ENCODE measurements at places on chromosomes 6 and 20.

- DNase-seq = no peak
These were observed 71.8 kb upstream of the TIAM2 start for GRCh38 chr6:154923199-154923869.

DNA sequence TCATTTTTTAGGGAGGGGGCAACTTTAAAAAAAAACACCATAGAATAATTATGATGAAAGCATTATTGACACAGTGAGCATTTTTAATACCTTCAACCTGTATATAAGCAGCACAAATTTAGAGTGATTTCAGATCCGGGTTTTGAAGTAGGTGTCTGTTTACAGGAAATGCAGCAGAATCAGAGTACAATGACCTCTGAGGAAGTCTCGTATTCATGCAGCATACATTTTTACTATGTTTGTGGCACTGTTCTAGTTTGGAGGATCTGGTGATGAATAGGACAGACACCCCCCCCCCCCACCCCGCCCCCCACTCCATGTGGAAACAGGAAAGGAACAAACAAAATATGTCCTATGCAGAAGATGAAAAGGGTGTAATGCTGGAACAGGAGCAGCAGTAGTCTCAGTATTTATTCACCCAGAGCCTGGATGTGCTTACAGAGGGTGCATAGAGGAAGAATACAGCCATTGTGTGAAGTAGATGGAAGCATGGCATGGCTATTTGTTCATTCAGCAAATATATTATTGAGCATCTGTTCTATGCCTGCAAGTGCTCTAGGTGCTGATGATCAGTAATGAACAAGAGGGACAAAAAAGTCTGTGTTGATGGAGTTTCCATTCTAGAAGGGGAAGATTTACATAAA is 19.7 kb downstream of the VAPB start:
- no peak for DNase-seq

DNA sequence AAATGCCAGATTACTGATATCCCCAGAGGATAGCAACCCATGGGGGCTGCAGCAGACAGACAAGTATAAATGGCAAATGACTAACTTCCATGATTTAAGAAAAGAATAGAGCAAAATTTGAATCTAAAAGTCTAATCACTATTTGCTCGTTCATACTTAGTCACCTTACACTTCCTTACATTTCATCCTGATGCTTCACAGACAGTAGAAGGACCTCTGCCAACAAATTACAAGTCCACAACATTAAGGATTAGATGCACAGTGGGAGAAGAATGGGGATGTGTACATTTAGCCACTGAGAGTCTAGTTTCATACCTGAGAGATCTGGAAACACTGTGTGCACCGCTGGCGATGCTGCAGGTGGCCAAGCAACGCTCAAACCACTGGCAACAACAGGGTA is 72.4 kb downstream of the FYN start:
- no peak for DNase-seq

DNA sequence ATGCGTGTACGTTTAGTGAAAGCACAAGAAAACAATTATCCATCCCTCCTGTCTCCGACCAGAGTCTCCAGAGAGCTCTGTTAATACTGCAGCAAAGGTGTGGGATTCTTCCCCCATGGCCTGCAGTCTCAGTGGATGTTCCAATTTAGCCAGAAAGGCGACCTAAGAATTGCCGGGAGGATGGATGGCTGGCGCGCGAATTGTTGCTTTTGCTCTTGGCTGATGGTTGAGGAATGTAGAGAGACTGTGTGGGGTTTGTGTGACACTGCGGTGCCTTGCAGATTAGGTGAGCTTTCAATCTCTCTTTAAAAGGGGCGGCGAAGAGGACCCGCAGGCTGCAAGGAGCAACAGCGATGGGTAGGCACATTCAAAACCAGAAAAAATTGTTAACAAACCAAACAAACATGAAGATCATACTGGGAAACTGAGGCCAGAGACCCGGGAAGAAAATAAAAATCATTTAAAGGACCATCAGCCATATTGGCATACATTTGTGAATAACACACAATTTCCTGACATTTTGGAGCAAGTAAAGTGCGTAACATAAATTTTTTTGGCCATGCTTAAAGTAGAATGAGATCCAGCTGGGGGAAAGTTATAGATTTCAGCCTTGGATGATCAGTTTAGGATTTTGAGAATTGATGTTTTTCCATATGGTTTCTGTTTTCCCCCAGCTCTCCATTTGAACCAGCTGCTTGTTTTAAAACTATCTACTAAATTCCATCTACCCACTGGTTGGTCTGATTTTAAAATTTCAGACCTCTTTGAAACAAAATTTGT is 46.3 kb downstream of the GNAS start:
- no peak for DNase-seq

DNA sequence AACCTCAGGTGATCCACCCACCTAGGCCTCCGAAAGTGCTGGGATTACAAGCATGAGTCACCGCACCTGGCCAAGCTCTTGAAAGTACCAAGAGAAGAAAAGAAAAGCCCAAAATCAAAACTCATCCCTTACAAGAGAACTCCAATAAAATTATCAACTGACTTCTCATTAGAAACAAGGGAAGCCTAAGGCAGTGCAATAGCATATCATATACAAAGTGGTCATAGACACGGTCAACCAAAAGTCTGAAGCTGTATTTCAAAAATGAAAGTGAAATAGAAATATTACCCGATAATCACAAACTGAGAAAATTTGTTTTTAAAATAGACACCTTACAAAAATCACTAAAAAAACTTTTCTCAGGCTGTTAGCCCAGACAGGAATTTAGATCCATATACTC is 1321.1 kb upstream of the GJE1 start:
- peak; percentile 51 for DNase-seq

DNA sequence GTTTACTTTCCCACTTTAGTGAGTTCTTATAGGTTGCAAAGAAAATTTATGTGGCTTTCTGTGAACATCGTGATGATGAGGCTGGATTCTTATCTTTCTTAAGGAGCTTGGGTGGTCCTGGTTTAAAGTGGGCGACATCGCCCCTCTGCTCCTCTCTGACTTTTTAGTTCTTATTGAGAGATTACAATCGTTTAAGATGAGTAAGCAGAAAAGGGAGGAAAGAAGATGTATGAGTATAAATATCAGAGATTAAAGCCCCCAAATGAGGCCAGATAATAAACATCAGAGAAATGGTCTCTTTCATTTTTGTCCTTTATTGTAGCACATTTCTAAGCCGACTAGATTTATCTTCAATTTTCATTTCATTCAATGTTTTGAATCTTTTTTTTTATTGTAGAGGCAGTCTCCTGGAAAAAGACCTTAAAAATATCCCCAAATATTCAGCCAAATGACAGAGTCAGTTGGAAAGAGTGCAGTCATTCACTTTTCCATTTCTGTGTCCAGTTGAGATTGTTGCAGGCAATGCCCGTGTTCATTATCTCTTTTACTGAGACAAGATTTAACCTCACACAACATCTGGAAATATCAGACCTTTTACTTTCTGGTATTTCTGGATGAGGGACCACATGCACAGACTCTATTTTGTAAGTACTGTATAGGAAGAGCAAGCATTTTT is 62.0 kb upstream of the PDE7B start:
- DNase-seq = no peak

DNA sequence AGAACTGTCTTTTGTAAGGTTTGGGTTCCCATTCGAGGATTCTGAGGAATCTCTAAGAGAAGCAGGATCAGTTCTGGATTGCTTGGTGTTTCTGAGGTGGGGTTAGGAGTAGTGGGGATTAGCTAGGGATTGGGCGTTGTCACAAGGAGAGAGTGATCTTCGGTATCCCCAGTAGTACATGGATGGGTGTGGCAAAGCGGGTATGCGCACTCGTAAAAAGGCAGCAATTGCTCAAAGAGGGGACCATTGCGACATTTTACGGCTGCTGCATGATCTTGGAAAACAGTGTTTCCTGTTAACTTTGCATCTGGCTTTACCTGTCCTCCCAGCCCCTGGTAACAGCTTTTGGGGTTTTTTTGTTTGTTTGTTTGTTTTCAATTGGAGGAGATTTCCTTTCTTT is 9.7 kb upstream of the ZSCAN9 start:
- no peak for DNase-seq

Data from OCI-M1 (cell line).